Psoas muscle (tissue), 8 donors: ENCODE measurements at places on chromosomes 5 and 9. TPM values are rescaled to one million over a fixed set of nuclear protein-coding genes. Genes with fewer than 3 reads are reported as not detected.

Gene CNTNAP3
- polyA plus RNA-seq: 0.14 TPM

Gene C5orf22
- polyA plus RNA-seq: 14.9 TPM

Gene FBP1
- polyA plus RNA-seq: 0.42 TPM

Gene PROB1
- polyA plus RNA-seq: 30.1 TPM

Gene LCNL1
- 0.06 TPM for polyA plus RNA-seq

Gene LECT2
- polyA plus RNA-seq: not detected
